Amygdala (tissue), 56 donors: ENCODE measurements at places on chromosomes 3 and 15.

DNA sequence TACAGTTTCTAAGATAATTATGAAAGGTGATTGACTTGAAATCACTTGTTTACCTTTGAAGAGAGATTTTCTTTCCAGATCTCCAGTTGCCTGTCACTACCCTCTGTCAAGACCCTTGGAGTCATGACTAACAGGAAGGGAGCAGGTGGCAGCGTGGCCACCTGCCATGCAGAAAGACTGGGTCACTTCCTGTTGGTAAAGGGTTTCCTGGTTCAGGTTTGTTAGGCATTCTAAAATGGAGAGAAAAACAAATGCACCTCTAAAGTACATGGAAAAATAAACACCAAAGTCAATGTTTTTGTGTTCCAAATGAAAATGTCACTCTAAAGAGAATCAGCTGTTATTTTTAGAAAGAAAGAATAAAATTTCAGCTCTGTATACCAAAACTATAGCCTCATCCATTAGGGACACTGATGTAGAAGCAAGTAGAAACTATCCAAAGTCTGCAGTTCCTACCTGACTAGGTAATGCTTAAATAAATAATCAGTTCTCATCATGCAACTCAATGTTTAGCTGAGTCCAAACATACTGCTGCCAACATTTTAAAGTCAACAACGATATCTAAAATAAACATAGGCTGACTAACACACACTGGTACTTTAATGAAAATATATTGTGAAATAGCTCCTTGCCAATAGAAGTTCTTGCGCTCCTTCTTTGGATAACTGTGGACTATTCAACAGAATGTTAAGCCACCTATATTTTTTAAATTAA lies 23.9 kb upstream of the TM4SF1 start:
- DNase-seq = no peak

- no peak for DNase-seq
These were observed 195.8 kb downstream of the ZMAT3 start for GRCh38 chr3:178875836-178876235.

DNA sequence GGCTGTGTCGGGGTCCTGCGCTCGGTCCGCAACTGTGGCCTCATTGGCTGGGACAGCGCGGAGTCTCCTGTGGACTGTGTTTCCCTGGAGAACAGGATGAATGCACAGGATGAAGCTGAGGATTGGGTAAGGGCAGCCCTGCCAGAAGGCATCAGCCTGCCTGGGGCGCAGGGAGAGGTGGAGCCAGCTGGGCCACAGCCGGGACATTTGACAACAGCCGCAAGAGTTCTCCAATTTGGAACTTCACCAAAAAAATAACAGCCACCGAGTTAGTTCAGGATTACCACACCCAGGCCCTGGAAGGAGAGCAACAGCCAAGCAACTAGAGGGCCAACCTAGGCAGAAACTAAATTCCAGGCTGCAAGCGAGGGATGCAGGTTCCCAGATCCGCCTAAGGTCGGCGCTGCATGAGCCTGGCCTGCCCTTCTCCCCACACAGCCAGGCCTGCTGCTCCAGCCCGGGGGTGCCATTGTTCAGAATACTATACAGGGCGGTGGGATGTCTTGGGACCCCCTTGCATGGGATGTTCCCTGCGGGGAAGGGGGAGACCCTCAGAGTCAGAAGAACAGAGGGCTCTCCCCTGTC lies 229.3 kb downstream of the OCA2 start:
- no peak for DNase-seq

DNA sequence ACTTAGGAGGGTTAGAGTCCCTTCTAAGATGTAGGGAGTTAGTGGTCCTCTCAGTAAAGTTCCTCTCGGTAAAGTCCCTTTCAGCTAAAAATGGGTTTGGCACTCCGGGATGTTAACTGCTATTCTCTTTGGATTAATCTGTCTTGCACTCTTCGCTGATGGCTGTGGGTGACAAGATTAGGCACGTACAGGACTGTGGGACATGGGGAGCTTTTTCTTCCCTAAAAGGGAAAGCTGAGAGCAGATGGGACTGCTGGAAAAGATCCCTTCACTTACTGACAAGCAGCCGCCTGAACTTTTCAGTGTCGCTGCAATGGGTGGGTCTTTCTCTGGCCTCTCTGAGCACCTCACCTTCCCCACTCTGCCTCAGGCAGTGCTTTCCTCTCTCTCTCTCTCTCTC lies 16.4 kb upstream of the HHATL start:
- no peak for DNase-seq

GRCh38 chr3:24166515-24166914 lies 221.4 kb downstream of the NR1D2 start:
- DNase-seq = no peak

- no peak for DNase-seq
These were observed 21.6 kb downstream of the RPL22L1 start for GRCh38 chr3:170848292-170848917.

DNA sequence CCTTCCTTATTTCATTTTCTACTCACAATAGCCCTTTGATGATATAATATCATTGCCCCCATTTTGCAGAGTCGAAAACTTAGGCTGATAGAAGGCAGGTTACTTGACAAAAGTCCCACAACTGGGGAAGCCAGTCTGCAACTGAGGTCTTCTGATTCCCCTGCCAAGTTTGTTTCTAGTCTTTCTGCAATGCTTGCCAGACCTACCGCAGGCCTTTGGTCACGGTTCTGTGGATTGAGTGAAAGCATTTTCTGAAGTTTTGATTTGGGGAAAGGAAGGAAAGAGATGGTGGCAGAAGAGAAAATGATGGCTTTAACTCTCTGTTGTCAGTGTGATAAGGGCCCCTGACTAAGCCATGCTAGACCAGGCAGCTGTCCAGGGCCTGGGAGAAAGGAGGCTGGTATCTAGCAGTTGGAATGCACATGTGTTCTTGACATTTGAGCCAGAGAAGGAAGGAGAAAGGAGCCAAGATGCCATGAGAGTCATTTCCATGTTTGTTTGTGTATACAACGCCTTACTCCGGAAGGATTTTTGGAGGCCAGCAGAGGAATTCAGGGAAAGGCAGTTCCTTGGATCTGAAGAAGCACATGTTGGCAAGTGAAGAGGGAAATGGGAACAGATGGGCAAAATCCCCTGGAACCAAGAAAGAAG lies 29.9 kb downstream of the FAH start:
- no peak for DNase-seq

DNA sequence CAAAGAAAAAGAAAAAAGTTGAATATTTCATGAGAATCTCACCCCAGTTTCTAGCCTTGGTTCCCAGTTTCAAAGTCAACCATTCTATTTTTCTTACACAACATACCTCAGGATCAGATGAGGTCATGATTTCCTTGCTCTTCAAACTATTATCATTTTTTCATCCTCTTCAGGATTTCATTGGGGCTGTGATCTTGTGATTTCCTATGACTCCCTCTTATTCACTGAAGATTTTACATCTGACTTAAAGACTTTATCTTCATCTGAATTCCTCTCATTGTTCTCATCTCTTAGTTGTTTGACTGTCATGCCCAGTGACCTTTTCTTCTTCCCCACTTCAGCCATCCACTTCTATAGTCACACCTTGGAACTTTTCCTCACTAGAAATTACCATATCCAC lies 3.1 kb upstream of the C3orf33 start:
- DNase-seq = no peak
